Stimulated activated CD8-positive, alpha-beta memory T cell treated with anti-CD3 and anti-CD28 coated beads, Interleukin-2, amount 100 ng/mL, for 1 hour (primary cell): ENCODE measurements at places on chromosomes 12 and 14.

DNA sequence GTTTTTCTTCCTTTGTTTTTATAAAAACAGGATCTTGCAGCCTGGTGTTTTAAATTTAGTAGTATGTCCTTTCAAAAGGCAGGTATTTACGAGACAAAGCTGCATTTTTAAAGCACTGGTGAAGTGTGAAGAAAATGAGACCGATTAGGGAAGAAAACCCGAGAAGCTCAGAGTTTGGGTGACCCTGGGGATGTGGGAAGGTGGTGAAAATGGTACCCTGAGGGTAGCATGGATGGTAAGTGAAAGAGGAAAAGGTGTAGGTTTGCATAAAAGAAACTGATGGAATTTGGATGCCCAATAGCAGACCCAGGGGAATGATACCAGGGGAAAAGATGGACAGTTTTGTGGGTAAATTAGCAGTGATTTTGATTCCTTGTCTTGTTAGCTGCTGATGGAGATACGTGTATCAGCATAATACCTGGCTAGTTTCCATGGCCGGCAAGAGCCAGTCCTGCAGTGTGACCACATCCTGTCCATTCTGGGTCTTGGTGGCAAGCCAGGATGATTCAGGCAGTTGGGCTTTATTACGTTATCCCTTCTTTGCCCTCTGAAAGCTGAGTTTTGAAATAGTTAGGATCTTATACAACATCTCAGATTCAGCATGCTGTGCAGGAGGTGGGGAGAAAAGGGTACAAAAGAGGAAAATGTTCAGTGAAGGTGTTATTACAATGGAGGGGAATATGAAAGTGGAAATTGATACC lies 8.9 kb downstream of the BICD1 start:
- DNase-seq = no peak

DNA sequence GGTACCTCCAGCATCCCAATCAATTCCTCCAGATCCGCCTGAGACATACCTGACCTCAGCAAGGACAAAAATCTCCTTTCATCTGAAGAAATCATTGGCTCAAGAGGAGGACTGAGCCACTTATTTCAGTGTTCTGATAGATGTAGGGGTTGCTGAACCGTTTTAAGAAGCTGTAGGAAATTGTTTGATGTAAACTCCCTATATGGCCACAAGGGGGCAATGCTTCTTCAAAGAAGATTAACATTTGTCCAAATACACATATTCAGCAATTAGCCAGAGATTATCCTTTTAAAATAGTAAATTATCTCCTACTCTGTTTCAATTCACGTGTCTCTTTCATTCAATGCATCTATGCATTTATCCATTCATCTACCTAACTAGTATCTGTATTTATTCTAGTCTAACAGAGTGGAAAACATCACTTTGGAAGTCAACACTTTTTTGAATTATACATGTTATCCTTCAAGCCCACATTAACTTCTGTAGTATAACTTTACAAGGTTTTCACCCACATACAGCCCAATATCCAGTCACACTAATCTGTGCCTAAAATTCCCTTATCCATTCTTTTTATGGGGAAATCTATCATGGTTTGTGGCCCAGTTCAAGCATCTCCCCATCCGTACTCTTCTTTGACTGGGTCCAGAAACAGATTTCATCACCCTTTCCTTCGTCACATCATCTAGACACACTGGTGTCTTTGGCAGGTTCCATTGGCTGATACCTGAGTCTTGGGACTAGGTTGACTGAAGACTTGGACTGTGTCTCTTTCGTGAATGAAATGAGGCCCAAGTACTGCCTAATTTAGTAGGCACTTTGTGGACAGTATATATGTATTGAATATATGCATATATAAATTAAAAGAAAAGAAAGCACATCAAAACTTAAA lies 411.0 kb upstream of the OR4E1 start:
- DNase-seq = no peak

- DNase-seq = no peak
Observed at GRCh38 chr14:89702073-89702875, 252.3 kb downstream of the EFCAB11 start.

- no peak for DNase-seq
Observed at GRCh38 chr14:48504921-48505320, 829.5 kb upstream of the MDGA2 start.

- no peak for DNase-seq
Observed at GRCh38 chr12:6332459-6332858, 9.4 kb downstream of the TNFRSF1A start.

DNA sequence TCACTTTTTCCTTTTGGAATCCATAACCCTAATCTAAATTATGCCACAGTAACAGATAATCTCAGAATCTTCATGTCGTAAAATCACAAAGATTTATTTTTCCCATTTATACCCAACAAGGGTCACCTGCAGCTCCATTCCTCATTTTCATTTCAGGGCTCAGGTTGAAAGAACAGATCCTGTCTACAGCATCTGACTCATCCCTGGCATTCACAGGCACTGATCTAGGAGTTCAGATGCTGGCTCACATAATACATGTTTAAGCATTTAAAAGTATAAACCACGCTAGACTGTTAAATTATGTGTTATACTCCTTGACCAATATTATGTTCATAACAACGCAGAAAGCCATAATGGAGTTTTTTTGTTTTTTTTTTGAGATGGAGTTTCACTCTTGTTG lies 58.3 kb downstream of the STON2 start:
- DNase-seq = no peak

DNA sequence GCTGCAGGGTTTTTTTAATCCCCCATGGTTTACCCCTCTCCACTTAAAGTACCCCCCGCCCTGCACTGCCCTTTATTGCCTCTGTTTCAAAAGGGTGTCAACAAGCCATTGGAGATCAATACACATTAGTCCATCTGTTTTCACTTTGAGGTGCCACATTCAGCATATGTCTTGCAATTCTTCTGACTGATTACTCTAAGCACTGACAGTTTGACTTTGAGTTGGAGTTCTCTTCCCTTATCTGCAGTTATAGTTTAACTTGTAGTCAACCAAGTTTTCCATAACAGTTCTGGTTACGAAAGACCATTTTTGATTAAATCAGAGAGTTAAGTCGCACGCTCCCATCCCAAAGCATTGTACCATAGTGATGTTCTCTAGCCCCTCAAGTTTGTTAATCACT lies 260.8 kb upstream of the TBX3 start:
- no peak for DNase-seq

GRCh38 chr12:2974560-2974971 lies 15.4 kb downstream of the TEAD4 start:
- no peak for DNase-seq

DNA sequence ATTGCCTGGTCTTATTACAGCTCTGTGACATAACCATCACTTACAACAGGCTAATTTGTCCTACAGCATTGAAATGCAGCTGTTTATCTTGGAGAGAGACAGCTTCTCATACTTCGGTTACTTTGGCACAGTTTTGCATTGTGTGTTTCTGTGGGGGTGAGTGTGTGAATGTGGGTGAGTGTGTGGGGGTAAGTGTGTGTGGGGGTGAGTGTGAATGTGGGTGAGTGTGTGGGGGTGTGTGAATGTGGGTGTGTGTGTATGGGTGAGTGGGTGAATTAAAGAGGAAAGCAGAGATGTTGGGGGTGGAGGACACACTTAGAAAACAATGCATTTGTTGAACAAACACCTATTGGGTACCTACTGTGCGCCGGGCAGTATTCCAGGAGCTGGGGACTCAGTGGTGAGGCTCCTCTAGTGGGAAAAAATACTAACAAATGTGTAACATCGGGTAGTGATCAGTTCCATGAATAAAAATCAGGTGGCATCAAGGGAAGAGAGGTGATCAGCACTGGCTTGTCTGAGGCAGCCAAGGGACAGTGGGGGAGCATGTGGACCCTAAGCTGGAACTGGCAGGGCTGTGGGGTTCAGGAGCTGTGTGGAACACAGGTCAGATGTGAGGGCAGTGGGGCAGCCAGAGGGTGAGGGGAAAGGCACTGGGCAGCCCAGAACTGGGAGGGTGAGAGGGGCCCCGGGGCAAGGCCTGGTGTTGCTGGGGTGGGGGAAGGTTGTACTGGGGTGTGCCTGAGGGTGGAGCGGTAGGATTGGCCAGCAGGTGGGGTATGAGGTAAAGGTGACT lies 44.1 kb upstream of the AMN start:
- DNase-seq = no peak

GRCh38 chr12:111642681-111643426 lies 42.9 kb downstream of the BRAP start:
- no peak for DNase-seq

DNA sequence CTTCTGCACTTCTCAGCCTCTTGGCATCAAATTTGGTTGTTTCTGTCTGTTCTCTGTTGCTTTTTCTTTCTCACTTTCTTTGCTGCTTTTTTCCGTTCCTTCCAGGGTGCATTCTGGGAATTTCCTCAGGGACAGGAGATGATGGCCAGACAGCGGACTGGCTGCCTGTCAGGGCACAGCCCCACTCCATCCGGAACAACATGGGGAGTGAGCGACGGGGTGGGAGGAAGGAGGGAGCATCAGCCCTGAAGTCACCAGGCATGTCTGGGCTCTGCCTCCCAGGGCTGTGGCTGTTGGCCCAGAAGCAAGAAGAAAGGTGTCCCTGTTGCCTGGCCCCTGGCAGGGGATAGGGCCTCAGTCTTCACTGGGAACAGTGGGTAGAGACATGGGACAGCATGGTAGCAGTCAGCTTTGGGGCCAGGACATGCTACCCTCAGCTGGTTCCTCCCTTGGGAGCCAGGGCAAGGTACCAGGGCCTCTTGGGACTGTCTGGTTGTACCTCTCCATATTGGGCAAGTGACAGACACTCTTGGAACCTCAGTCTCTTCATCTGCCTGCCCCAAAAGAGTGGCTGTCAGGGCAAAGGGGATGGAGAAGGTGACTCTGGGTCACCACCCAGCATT lies 8.6 kb downstream of the PGF start:
- DNase-seq = no peak

DNA sequence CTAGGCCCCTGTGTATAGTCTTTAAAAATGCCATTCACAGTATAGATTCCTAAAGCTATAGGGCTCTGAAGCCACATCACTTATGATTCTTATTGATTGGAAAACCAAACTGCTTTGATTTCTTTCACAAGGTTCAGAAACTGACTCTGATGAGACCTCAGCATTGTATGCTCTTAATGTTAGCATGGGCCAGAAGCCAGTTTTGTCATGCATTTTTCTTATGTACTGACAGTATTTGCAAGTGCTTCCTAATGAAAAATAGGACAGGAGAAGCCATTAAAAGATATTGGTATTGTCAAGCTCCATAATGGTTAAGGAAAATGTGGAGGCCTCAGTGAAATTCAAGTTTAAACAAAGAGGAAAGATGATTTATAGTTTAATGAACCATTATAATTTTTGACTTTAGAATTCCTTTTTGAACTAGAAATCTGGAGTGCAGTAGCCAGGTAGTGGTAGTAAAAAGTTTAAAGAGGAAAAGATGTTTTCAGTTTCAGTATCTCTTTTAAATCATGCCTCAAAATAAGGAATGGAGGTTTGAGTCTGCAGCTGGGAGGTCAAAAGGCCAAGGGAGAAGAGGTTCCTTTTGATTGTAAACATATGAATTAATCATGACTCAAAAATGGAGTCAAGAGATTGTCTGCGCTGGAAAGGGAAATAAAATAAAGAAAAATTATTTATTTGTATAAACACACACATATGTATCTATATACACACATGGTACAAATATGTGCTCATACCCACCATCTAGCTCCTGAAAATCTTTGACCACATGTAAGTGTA lies 388.1 kb upstream of the PRICKLE1 start:
- DNase-seq = no peak

- peak; percentile 96 for DNase-seq
Observed at GRCh38 chr12:12999959-13000615, at the start of gene HEBP1. Gene HEBP1 (minus strand): TSS chr12:13000265. CDS start chr12:13000114, 151 bp downstream.

GRCh38 chr12:112196196-112196875 lies 71.0 kb downstream of the TRAFD1 start:
- DNase-seq = no peak

GRCh38 chr14:22552001-22552826 lies 36.8 kb downstream of the DAD1 start:
- no peak for DNase-seq

- no peak for DNase-seq
Observed at GRCh38 chr12:130796985-130797686, 41.9 kb downstream of the STX2 start.

GRCh38 chr14:89430391-89431236 lies 13.6 kb upstream of the FOXN3 start:
- DNase-seq = no peak

DNA sequence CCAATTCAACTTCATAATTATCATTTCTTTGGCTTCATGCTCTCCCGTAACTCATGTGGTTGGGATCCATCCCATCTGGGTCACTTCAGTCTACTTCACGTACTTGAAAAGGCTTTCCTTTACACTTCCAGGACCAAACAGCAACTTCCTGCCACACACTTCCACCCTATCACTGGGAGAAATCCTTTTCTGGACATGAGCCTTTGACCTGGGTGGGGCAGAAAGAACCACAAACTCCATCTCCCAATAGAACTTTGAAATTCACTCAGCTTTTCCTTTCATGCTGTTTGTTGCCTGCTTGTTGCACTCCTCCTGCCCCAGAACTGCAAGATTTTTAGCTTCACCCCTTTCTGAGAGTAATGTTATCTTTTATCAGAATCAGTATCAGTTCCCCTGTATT lies 18.4 kb upstream of the GALNT16 start:
- DNase-seq = no peak

GRCh38 chr14:70073924-70074566 lies 114.7 kb downstream of the SLC8A3 start:
- no peak for DNase-seq

DNA sequence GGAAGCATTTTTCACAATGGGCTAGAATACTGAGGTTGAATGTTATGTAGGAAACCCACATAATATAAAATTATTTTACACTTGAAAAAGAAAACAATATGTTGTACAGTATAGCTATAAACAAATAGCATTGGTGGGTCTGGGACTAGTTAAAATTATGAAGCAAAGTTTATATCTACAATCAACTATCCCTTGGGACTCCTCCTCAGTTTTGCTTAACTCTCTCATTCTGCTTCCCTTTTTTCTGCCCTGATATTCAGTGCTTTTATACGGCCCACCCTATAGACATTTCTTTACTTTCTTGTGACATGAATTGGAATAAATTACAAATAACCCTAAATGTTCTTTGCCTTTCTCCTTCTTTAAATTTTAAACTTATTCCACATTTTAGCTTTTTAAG lies 300.5 kb downstream of the FBXL14 start:
- DNase-seq = no peak

DNA sequence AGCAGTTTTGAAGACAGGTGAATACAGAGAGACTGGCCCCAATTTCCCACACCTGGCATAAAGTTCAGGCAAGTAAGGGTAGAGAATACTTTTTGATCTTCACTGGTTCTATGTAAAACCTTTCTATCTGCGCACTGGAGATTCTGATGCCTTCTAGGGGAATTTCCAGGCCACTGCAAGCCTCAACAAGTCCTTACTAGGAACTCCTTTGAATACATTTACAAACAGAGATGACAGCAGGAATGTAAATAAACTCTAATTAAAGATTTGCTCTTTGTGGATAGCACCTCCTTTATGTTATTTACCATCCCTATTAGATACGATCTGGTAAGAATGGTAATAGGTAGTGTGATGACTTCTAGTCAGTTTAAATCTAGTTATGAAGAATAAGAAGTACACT lies 69.2 kb downstream of the NTN4 start:
- no peak for DNase-seq

GRCh38 chr12:63792338-63792737 lies 12.6 kb downstream of the RXYLT1 start:
- no peak for DNase-seq
